Endothelial cell of umbilical vein (primary cell): ENCODE measurements at places on chromosomes 6 and 20. TPM values are rescaled to one million over a fixed set of nuclear protein-coding genes. Genes with fewer than 3 reads are reported as not detected.

DEFB113 gene
- polyA plus RNA-seq = not detected in 2 replicates

SLA2 gene
- 0.03 TPM in 1 of 2 replicates, not detected in the other for polyA plus RNA-seq

HCRTR2 gene
- not detected in 2 replicates for polyA plus RNA-seq

LCA5 gene
- 0.43 and 0.57 TPM in 2 replicates for polyA plus RNA-seq

MAP1LC3A gene
- 39.8 and 54.1 TPM in 2 replicates for polyA plus RNA-seq

TRIM40 gene
- polyA plus RNA-seq = not detected in 2 replicates

RNF5 gene
- polyA plus RNA-seq = 96.0 and 100 TPM in 2 replicates

NOX3 gene
- not detected in 2 replicates for polyA plus RNA-seq

RSPH3 gene
- polyA plus RNA-seq = 0.66 and 1.1 TPM in 2 replicates

OPN5 gene
- 0.02 TPM in 1 of 2 replicates, not detected in the other for polyA plus RNA-seq

NRSN1 gene
- polyA plus RNA-seq = not detected in 2 replicates

PTCRA gene
- polyA plus RNA-seq = 0.13 TPM in 1 of 2 replicates, not detected in the other

GPX5 gene
- not detected in 2 replicates for polyA plus RNA-seq

THEMIS gene
- polyA plus RNA-seq = not detected in 2 replicates

DYNLT2 gene
- 0.21 and 0.39 TPM in 2 replicates for polyA plus RNA-seq
